T-helper 17 cell (primary cell): ENCODE measurements at places on chromosomes 13 and 19.

- H3K27ac ChIP-seq, result no peak overlapping the region
- H3K36me3 ChIP-seq, result peaks cover 17% of the 10 kb centered on the region
- no peaks in the 10 kb centered on the region for H3K27me3 ChIP-seq
- H3K4me3 ChIP-seq, result no peak overlapping the region
- no peak for DNase-seq
- peaks cover 14% of the 10 kb centered on the region for H3K4me1 ChIP-seq
Measured at GRCh38 chr13:42894765-42895243, 97.2 kb downstream of the EPSTI1 start.

DNA sequence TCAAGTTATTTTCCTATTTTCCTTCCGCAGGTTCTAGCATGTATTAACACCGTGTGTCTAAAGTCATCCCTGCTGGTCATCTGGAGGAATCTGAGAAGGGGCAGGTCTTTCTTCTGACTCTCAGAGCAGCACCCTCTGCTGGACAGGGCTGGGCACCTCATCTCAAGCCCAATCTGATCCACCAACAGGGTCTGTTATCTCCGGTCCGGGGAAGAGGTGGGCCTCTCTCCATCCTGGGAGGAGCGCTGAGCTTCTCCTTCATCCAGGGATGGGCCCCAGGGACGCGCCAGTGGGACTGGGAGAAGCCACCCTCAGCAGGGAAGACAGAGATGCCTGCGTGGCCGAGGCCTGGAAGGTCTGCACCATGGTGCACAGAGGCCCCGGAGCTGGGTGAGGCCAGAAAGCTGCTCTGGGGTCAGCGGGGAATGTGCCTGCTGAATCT is 26.0 kb upstream of the ZNF331 start:
- DNase-seq, result no peak
- no peaks in the 10 kb centered on the region for H3K4me1 ChIP-seq
- peaks cover 14% of the 10 kb centered on the region for H3K27me3 ChIP-seq

- peaks cover 61% of the 10 kb centered on the region for H3K27me3 ChIP-seq
- H3K4me3 ChIP-seq, result no peak overlapping the region
- H3K36me3 ChIP-seq, result peaks cover 5% of the 10 kb centered on the region
- no peak for DNase-seq
- peaks cover 6% of the 10 kb centered on the region for H3K4me1 ChIP-seq
Measured at GRCh38 chr19:11265785-11266236, 3.5 kb upstream of the DOCK6 start.

GRCh38 chr13:80345771-80346510 is 5.0 kb upstream of the SPRY2 start:
- peaks cover 5% of the 10 kb centered on the region for H3K4me1 ChIP-seq
- peaks cover 46% of the 10 kb centered on the region for H3K27me3 ChIP-seq
- no peak overlapping the region for H3K4me3 ChIP-seq
- no peak overlapping the region for H3K27ac ChIP-seq

DNA sequence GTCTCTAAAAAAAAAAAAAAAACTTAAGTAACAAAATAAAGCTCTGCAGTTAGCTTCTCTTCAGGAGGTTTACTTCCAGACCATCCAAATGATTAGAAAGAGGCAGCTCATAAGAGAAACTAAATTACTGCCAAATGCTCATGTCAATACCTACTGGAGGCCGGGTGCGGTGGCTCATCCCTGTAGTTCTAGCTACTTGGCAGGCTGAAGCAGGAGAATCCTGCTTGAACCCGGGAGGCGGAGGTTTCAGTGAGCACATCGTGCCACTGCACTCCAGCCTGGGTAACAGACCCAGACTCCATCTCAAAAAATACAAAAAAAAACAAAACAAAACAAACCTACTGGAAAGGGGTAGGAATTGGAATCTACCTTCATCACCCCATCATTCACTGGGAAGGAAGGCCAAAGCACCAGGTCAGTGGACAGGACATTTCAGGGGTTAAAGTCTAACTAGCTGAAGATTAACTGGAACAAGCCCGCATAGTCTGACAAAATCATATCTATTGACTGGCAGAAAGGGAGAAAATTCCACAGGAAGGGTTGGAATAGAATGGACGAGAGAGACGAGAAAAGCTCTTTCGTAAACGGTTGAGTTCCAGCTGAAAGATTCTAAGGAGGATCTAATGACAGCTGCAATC is 1.3 kb downstream of the ZFP14 start:
- H3K27me3 ChIP-seq, result no peaks in the 10 kb centered on the region
- peak overlapping the region; percentile 95 for H3K4me3 ChIP-seq
- H3K36me3 ChIP-seq, result peaks cover under 1% of the 10 kb centered on the region

DNA sequence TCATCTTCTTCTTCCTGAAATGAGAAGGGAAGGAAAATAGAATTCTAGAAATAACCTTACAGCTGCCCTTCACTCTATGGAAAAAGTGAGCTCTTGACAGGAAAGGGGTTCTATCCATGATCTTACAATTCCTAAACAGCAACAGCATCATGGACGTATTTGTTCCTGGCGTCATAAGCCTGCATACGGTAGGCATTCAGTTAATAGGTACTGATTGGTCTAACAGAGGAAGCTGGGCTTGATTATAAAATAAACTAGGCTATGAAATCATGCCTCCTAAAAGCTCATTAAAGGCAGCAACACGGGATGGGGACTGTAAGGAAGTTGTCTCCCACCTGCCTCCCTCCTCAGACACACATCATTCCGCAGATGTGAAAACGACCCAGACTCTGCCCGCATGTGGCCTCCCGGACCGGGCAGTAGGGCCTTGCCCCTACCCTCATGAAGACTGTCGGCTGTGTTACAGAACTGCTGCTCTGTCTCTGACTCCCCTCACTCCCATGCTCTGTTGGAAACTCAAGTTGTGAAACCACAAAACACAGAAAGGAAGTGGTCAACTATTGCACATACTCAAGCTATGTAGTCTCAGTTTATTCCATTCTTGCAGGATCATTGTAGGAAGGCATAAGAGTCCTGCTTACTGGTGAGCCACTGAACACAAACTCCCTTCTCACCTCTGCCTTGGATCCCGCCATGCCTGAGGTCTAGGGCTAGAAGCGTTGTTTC is 129.8 kb downstream of the DLEU7 start:
- peaks cover 13% of the 10 kb centered on the region for H3K4me1 ChIP-seq
- no peak for DNase-seq

- no peaks in the 10 kb centered on the region for H3K27me3 ChIP-seq
- no peak overlapping the region for H3K27ac ChIP-seq
- DNase-seq, result no peak
Measured at GRCh38 chr19:16040642-16041041, 35.7 kb upstream of the TPM4 start.
